ENCODE measurements at places on chromosomes 16 and 17.

- DNase-seq: no peak
Observed at GRCh38 chr17:67168496-67168895, 76.5 kb downstream of the HELZ start.

DNA sequence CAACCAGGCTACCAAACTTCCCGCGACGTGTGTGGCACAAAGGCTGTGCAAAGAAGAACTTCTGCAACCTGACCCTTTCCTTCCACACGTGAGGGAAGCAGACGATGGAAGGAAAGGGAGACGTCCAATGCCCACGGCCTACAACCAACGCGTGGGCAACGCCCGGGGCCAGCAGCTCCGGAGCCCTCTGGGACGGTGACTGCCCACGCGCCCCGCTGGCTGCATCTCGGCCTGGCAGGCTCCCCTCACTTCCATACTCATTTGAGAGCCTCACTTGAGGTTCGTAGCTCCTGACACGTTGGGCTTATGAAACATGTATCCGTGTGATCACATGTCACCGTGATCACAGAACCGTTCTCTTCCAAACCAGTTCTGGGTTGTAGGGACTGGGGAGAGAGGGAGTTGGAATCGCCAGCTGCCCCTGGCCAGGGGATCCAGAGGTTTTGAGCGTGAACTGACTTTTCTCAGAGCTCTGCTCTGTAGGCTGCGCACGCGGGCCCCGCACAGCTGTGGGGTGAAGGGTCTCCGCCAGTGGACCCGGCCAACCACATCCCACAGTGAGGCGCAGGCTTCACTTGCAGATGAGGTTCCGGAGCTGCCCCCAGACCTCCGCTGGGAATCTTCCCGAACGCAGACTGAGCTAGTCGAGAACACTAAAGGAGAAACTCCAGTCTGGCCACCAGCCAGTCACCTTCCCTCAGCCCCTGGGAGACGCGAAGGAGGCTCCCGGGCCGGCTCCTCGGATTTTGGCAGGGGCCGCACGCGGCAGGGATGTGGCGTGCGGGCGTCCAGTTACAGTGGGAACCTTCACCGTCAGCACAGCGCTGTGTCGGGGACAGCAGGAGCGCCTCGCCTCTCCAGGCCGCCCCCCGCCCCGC lies 1.0 kb downstream of the LMF1 start:
- DNase-seq: no peak

DNA sequence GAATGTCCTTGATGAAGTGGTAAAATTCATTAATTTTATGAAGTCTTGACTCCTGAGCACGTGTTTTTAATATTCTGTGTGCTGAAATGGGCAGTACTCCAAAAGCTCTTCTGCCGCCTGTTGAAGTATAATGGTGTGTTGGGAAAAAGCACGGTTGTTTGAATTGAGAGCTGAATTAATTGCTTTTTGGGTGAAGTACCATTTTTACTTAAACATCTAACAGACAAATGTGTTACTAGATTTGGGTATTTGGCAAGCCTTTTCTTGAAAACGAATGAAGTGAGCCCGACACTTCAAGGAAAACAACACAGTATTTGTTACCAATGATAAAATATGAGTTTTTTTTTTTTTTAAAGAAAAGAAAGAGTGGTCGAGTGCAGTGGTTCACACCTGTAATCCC lies 22.5 kb downstream of the WWP2 start:
- DNase-seq: no peak

GRCh38 chr17:11535231-11535630 lies 63.0 kb upstream of the DNAH9 start:
- no peak for DNase-seq

DNA sequence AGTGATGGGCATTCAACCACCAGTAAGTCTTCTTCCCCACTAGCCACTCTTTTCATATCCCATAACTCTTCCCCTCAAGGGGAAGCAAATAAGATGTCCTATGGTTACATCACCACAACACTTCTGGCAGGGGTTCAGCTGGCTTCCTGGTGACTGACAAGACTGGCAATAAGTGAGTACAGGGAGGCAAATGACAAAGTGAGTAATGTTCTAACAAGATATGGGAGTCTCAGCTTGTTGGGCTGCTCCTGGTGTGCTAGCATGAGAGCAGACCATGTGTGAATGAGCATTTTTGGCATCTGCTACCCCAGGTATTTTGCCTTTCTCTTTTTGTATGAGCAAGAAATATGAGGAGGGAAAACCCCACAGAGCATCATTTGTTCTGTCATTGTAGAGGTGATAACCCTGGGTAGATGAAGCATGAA lies 9.9 kb downstream of the TMIGD1 start:
- DNase-seq: no peak

DNA sequence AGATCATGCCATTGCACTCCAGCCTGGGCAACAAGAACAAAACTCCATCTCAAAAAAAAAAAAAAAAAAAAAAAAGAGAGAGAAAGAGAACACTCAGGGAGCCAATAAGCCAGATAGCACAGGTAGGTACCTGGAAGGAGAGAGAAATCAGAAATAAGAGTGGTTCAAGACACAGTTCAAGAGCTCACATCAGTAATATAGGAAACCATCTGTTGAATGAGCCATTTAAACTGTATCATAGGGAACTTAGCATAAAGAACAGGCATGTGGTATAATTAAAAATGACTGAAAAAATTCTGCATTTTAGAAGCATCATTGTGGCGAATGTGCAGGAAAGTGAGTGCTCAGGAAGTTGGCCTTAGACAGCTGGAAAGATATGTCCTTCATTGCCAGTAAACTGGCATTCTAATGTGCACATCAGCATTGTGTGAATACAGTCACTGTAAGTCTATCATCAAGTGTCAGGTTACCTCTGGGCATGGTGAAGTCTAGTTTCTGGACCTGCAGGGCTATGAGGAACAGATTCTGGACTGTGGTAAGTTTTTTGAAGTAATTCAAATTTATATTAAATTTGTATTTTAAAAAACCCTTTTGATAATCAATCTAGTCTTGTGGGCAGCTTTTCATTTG lies 20.4 kb downstream of the KRT12 start:
- DNase-seq: no peak

DNA sequence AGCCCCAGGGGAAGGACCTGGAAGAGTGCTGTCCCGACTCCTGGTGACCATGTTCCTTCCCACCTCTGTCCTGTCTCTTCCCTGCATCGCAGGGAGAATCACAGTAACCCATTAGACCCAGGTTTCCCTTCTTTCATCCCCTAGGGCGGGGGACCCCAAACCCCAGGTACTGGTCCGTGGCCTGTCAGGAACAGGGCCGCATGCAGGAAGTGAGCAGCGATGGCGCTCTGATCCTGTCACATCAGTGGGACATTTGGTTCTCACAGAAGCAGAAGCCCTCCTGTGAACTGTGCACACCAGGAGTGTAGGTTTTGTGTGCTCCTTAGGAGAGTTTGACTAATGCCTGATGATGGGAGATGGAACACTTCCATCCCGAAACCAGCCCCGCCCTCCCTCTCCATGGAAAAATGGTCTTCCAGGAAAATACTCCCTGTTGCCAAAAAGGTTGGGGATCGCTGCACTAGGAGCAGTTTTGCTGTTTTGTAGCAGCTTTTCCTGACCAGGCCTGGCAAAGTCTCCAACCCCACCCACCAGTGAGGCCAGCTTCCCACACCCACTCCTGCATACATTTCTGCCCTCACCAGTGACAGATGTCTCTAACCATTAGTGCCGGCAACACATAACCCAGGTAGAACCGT lies 10.5 kb downstream of the MNT start:
- no peak for DNase-seq

GRCh38 chr17:2170023-2170422 lies 115.1 kb downstream of the HIC1 start:
- DNase-seq: no peak

- DNase-seq: no peak
Observed at GRCh38 chr17:75832652-75833400, 11.4 kb downstream of the UNC13D start.

DNA sequence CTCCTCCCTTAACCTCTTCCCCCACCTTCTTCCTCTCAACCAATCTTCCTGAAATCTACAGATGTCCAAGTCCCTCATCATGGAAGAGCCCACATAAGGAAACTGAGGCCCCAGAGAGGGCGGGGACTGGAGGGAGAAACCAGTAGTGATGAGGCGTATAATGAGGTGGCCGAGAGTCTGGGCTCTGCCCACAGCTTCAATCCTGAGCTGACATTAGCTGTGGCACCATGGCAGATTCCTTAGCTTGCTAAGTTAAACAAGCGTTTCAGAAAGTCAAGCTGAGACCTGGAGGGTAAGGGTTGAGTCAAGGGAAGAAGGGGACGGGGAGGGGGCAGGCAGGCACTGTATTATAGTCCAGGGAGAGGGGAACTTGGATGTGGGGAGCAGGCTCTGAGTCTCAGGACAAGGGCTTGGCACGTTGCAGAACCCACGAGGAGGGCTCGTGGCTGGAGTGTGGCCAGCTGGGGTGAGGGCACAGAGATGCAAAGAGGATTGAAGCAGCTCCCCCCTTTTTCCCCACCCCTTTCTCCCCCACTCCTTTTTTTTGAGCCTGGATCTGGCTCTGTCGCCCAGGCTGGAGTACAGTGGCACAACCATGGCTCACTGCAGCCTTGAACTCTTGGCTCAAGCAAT lies 13.3 kb downstream of the ARHGAP23 start:
- DNase-seq: no peak

DNA sequence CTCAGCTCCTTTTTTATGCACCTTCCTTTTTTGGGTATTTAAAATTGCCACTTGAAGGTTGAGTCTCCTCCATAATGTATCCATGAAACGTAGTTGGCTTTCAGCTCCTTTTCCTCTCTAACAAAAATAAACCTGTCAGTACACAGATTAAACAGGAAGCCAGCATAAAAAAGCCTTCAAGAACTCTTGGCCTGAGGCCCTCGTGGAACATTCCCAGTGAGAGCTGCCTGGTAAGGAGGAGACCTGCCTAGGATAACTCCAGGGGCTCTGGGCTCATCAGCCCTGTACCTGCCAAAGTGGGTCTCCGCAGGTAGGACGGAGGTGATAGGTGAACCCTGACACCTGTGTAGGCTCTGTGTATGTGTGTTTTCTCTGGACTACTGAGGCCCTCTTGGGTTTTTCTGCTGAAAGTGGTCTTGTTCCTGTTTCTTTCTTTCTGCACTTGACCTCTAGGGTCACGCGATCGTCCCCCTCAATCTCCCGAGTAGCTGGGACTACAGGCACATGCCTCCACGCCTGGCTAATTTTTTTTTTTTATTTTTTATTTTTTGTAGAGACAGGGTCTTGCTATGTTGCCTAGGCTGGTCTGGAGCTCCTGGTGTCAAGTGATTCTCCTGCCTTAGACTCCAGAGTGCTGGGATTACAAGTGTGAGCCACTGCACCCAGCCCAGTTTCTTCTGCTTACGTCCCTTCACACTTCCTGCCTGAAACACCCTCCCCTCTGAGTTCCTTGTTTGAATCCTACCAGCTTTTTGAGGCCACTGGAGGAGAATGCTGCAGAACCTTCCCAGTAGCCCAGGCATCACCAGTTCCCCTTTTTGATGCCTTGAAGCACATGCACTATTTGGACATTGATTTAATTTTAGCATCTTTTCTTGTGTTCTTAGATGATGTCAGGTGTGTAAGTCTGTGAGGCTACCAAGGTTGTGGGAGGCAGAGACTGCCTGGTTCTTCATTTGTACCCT lies 9.8 kb downstream of the PGS1 start:
- DNase-seq: no peak

DNA sequence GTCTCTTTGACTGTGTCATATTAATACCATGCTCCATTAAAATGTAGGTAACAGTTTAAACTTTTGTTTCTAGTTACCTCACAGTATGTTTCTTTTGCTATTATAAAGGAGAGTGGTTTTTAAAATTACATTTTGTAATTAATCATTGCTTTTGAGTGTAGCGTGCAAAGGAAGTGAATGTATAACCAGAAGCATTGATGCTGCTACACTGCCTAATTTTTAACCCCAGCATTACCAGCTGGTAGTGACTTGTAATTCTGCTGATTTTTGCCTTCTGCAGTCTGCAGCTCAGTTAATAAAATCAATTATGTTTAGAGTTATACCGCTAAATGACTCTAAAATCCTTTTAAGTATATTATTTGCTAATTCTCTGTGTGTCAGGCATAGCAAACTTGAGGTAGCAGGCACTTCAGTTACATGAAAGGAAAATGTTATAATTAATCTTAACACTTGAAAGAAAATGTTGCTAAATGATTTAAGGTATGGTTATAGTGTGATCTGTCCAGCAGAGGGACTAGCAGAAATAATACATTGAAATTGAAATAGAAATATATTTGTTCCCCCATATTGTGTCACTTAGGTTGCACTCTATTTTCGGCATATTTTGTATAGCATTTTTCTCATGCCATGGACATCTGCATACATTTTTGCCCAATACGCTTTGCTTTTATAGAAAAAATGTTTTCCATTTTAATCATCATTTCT lies 388.5 kb downstream of the CNTNAP4 start:
- DNase-seq: no peak

- no peak for DNase-seq
Observed at GRCh38 chr16:68452176-68452575, 3.9 kb upstream of the SMPD3 start.

DNA sequence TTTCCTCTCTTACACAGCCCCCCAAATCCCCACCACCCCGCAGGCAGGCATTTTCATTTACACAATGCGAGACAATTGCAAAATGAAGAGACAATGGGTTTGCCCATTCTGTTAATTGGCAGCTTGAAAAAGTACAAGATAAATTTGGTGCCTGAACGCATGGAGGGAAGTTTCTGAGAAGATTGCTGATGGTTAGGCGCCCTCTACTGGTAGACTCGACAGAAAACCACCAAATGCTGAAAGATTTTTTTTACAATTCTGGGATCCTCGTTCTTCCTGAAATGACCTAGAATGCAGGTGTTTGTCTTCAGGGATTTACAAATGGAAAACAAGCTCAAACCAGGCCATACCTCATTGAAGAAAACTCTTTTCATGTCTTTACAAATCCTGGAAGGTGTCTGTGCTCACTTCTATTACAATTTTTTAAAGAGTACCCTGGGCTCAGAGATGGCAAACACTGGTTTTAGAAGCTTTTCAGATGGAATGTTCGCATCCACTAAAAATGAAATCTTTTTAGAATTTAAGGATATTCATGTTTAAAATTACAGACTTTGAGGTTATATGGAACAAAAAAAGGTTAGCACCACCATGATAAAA lies 338.5 kb downstream of the PMP22 start:
- peak; percentile 26 for DNase-seq
